Small intestine (tissue), 16 donors: ENCODE measurements at places on chromosomes 1 and 21. TPM values are rescaled to one million over a fixed set of nuclear protein-coding genes. Genes with fewer than 3 reads are reported as not detected.
A peak's percentile ranks its signal among the peaks of the same experiment; 100 is the strongest.

- no peak overlapping the region for H3K27ac ChIP-seq
- no peak overlapping the region for H3K4me3 ChIP-seq
- H3K27me3 ChIP-seq, result no peaks in the 10 kb centered on the region
- peaks cover 2% of the 10 kb centered on the region for H3K4me1 ChIP-seq
- peaks cover 3% of the 10 kb centered on the region for H3K36me3 ChIP-seq
- DNase-seq, result no peak
Observed at GRCh38 chr1:3895951-3896325, 4.1 kb downstream of the C1orf174 start.

The RNASEL gene
- 4.9 TPM for polyA plus RNA-seq

The TEX38 gene
- 0.09 TPM for polyA plus RNA-seq

- no peak overlapping the region for H3K4me3 ChIP-seq
- no peaks in the 10 kb centered on the region for H3K27me3 ChIP-seq
- no peaks in the 10 kb centered on the region for H3K36me3 ChIP-seq
- H3K27ac ChIP-seq, result no peak overlapping the region
- H3K4me1 ChIP-seq, result no peaks in the 10 kb centered on the region
Observed at GRCh38 chr21:24259241-24259640, 1348.0 kb downstream of the MRPL39 start.

GRCh38 chr1:202143011-202143767 lies 1.3 kb downstream of the ARL8A start:
- H3K27me3 ChIP-seq, result no peaks in the 10 kb centered on the region
- DNase-seq, result peak; percentile 34
- peaks cover 13% of the 10 kb centered on the region for H3K36me3 ChIP-seq
- H3K4me3 ChIP-seq, result peak overlapping the region; percentile 75
- H3K27ac ChIP-seq, result peak overlapping the region; percentile 91

GRCh38 chr21:37700641-37701202 lies 215.5 kb downstream of the KCNJ6 start:
- no peaks in the 10 kb centered on the region for H3K36me3 ChIP-seq
- H3K4me1 ChIP-seq, result no peaks in the 10 kb centered on the region
- no peak overlapping the region for H3K4me3 ChIP-seq
- H3K27me3 ChIP-seq, result no peaks in the 10 kb centered on the region
- DNase-seq, result peak; percentile 59
- no peak overlapping the region for H3K27ac ChIP-seq

GRCh38 chr1:22188914-22189313 lies 46.0 kb upstream of the WNT4 start:
- H3K36me3 ChIP-seq, result no peaks in the 10 kb centered on the region
- DNase-seq, result no peak
- no peaks in the 10 kb centered on the region for H3K4me1 ChIP-seq
- H3K27ac ChIP-seq, result no peak overlapping the region
- H3K27me3 ChIP-seq, result no peaks in the 10 kb centered on the region

GRCh38 chr1:182602935-182603645 lies 1.1 kb downstream of the RGS16 start:
- no peak overlapping the region for H3K27ac ChIP-seq
- H3K36me3 ChIP-seq, result no peaks in the 10 kb centered on the region
- H3K27me3 ChIP-seq, result no peaks in the 10 kb centered on the region
- H3K4me3 ChIP-seq, result no peak overlapping the region

DNA sequence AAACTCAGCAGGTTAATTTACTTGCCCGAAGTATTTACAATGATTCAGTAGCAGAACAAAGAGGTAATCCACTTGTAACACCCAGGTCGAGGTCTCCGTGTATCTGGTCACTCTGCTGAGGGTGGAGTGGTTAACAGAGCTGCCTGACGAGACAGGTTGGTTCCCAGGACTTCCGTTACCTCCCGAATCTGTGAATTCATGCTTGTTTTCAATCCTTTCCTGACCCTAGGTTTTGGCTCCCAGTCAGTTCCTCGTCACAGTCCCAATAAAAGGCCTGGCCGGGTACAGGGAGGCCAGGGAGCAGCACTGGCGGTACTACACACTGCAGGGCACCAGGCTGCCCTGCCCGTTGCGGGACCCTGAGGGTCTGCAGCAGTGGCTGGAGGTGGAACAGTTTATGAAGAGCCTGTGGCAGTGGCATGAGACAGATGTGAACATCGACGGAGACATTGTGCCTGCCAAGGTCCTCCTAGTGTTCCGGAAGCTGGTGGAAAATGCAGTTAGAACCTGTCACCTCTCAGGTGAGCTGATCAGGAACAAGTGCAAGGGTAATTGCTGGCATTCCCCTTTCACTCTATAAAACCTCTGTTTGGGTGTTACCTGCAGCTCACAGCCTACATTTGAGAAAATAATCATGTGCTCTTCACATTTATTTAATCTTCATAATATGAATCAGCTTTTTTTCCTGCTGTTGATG lies 12.8 kb downstream of the MAB21L3 start:
- H3K27ac ChIP-seq, result no peak overlapping the region
- H3K36me3 ChIP-seq, result no peaks in the 10 kb centered on the region
- H3K4me3 ChIP-seq, result no peak overlapping the region
- H3K27me3 ChIP-seq, result peaks cover 3% of the 10 kb centered on the region
- DNase-seq, result no peak
- no peaks in the 10 kb centered on the region for H3K4me1 ChIP-seq

DNA sequence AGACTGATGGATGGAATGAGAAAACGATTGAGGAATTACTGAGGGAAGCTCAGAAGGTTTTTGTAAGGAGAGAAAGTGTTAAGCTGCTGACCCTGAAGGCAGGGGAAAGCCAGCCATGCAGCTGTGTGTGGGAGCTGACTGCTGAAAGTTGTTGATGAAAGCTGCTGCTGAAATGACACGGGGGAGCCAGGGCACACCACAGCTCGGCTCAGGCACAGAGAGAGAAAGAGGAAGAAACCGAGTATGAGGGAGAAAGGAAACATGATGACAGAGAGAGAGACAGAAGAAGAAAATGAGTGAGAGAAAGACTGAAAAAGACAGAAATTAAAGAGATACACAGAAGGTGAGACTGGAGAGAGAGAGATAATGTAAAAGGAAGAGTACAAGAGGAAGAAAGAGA lies 115.5 kb downstream of the LRRC53 start:
- no peaks in the 10 kb centered on the region for H3K27me3 ChIP-seq
- H3K36me3 ChIP-seq, result no peaks in the 10 kb centered on the region
- H3K4me3 ChIP-seq, result no peak overlapping the region
- no peak overlapping the region for H3K27ac ChIP-seq
- DNase-seq, result no peak

- no peaks in the 10 kb centered on the region for H3K36me3 ChIP-seq
- H3K27ac ChIP-seq, result no peak overlapping the region
- H3K4me3 ChIP-seq, result no peak overlapping the region
- H3K4me1 ChIP-seq, result no peaks in the 10 kb centered on the region
Observed at GRCh38 chr1:59266927-59267293, 30.0 kb upstream of the FGGY start.

DNA sequence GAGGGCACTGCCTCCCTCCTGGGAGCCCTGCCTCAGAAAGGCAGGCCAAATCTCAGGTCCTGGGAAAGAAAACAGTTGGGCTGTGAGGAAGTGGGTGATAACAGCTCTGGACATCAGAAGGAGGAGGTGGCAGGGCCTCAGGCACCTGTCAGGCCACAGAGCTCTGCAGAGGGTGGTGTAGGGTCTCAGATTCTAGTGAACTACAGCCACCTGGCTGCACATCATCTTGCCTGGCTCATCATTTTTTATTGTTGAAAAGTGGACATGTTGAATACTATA lies 15.3 kb upstream of the ZNF678 start:
- DNase-seq, result no peak
- no peak overlapping the region for H3K4me3 ChIP-seq
- H3K27me3 ChIP-seq, result no peaks in the 10 kb centered on the region

- H3K27ac ChIP-seq, result no peak overlapping the region
- H3K4me1 ChIP-seq, result peaks cover 2% of the 10 kb centered on the region
- no peaks in the 10 kb centered on the region for H3K36me3 ChIP-seq
- DNase-seq, result peak; percentile 54
- H3K27me3 ChIP-seq, result no peaks in the 10 kb centered on the region
Observed at GRCh38 chr21:15514073-15514946, 215.5 kb upstream of the USP25 start.

The LCA5L gene
- polyA plus RNA-seq, result 0.85 TPM
